Esophagus mucosa (tissue), 1 donor: ENCODE measurements at places on chromosomes 3 and 15.

DNA sequence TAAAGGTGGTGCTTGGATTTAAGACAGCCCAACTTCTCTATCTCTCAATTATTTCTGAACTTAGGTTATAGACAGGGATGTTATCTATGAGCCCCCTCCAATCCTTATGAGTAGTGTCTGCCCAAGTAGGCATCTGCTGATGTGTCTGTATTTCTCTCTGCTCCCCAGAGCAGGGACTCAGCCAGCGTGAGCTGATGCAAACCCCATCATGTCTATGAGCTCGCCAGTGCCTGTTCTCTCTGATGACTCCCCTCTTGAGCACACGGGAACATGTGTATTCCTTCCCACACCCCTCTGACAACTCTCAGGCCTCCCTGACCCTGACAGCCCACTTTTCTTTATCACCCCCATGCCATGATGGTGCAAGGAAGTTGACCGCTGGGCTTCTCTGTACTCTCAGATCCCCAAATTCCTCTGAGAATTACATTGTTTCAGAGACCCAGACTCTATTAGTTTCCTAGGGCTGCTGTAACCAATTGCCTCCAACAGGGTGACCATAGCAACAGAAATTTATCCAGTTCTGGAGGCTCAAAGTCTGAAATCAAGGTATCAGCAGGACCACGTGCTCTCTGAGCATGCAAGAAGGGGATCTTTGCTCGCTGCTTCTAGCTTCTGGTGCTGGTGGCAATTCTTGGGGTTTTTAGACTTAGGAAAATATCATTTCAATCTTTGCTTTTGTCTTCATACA lies 73.5 kb upstream of the ST8SIA2 start:
- no peak for ATAC-seq

GRCh38 chr3:100695696-100696095 lies 13.6 kb upstream of the TFG start:
- no peak for ATAC-seq

DNA sequence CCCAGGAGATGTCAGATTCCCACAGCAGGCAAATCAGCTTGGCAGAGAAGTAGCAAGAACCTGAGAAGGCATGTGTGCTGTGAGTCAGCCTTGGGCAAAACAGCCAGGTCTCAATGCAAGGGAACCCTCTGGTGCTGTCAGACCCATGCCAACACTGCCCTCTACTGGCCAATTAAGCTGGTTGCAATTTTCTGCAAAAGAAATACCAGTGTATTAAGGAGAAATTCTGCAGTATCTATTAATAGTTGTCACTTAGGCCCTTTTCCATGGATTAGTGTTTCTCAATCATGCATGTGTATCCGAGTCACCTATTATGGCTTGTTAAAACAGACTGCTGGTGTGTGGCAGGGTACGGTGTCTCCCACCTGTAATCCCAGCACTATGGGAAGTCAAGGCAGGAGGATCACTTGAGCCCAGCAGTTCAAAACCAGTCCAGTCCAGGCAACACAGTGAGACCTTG lies 26.2 kb downstream of the MAP4 start:
- ATAC-seq = peak; percentile 99

DNA sequence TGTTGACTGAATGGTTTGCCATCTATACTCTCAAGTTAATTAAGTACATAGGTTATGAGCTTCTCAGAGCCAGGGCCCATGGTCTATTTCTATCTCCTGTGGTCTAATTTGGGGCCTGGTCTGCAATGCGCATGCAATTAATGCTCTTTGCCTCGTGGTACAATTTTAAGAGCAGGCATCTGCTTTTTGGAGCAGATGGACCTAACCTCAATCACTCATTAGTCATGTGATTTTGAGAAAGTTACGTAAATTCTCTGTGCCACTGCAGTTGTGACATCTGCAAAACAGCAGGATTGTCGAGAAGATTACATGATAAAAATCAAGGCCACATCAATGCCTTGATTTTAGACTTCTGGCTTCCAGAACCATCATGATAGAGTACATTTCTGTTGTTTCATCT lies 543.7 kb upstream of the ADAMTS9 start:
- no peak for ATAC-seq

DNA sequence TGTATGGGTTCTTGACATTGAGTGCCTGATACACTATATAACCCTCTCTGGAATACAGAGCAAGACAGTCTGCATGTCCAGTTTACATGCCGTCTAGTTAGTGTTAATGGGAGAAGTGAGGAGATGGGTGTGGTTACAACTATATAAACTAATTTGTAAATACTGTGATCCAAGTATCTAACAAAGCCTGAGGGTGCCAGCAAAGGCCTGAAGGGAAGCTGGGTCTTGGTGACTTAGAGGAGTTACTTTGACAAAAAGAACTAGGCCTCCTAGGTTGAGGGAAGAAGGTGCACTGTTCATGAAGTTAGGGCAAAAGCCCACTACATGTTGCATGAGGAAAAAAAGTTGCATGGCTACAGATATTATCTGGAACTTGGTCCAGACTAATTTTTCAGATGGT lies 2.3 kb downstream of the NSUN3 start:
- no peak for ATAC-seq

GRCh38 chr3:170040418-170040817 lies 2.6 kb downstream of the GPR160 start:
- no peak for ATAC-seq

- no peak for ATAC-seq
These were observed 673.4 kb upstream of the CBLB start for GRCh38 chr3:106542101-106542769.

GRCh38 chr15:100338971-100339444 lies 2.8 kb downstream of the ADAMTS17 start:
- peak; percentile 74 for ATAC-seq

GRCh38 chr3:78990156-78990555 lies 777.6 kb downstream of the ROBO1 start:
- ATAC-seq = no peak
